ENCODE measurements at places on chromosomes 11 and 22.

DNA sequence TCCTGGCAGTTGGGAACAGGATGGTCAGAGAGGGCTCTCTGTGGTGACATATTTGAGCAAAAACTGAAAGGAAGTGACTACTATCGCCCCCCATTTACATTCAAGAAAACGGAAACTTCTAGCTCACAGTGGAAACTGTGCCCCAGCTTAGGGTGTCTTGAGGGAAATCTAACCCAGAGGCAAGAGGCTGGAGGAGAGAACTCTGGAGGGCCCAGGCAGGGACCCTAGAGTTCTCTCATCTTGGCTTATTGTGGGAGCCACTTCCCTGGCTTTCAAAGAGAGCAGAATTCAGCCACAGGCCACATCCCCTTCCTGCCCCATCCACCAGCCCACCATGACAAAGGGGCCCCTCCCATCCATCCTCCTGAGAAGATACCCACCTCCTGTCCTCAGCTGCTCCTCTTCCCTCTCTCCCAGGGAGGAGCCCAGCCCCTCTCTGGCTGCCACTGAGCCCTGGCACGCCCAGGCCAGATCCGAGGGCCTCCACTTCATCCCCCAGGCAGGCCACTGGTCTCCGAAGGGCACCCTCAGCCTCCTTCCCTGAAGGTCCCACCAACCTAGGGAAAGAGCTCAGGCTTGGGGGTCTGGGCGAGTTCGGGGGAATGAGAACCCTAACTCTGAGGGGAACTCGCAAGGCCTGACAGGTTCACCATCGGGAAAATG is 1.6 kb upstream of the TMPRSS13 start:
- H3K27me3 ChIP-seq, result no peaks in the 10 kb centered on the region
- peaks cover 44% of the 10 kb centered on the region for H3K4me1 ChIP-seq
- H3K36me3 ChIP-seq, result no peaks in the 10 kb centered on the region
- H3K4me3 ChIP-seq, result peak overlapping the region; percentile 73
- DNase-seq, result no peak

- no peak for DNase-seq
- H3K27me3 ChIP-seq, result no peaks in the 10 kb centered on the region
- H3K27ac ChIP-seq, result no peak overlapping the region
- no peaks in the 10 kb centered on the region for H3K36me3 ChIP-seq
- H3K4me1 ChIP-seq, result no peaks in the 10 kb centered on the region
Measured at GRCh38 chr11:103961010-103961409, 75.4 kb upstream of the DDI1 start.

GRCh38 chr11:124762105-124762623 is at the start of gene ESAM:
ESAM (minus strand) TSS chr11:124762290; CDS start chr11:124762154, 136 bp downstream.
- peak within 1 kb of the TSS; percentile 67 for H3K27ac ChIP-seq
- peak within 1 kb of the TSS; percentile 97 for H3K4me3 ChIP-seq
- H3K27me3 ChIP-seq, result peaks cover 44% of the 10 kb centered on the region
- H3K4me1 ChIP-seq, result peaks cover 7% of the 10 kb centered on the region
- DNase-seq, result peak; percentile 63
- H3K36me3 ChIP-seq, result peaks cover 2% of the 10 kb centered on the region

- peaks cover 42% of the 10 kb centered on the region for H3K27me3 ChIP-seq
- no peak for DNase-seq
- peaks cover 17% of the 10 kb centered on the region for H3K4me1 ChIP-seq
- H3K27ac ChIP-seq, result no peak overlapping the region
Measured at GRCh38 chr11:7573193-7573557, 59.4 kb downstream of the PPFIBP2 start.

DNA sequence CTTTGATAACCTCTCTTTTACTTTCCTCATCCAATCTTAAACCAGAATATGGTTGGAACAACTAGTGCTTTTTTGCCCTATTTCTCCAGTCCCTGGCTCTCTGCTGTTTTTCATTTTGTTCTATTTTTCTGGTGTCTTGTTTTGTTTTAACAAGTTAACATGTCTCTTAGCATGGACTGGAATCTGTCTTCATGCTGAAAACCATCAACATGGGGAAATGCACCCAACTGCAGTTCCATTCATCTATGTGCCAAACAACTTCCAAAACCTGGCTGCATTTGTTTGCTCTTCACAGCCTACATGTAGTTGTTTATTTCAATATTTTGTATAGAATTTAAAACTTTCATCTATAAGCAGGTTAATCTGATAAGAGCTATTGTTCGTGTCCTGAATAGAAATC is 46.8 kb upstream of the NOX4 start:
- H3K27ac ChIP-seq, result no peak overlapping the region
- no peaks in the 10 kb centered on the region for H3K4me1 ChIP-seq
- H3K27me3 ChIP-seq, result no peaks in the 10 kb centered on the region
- no peak for DNase-seq
- no peaks in the 10 kb centered on the region for H3K36me3 ChIP-seq

DNA sequence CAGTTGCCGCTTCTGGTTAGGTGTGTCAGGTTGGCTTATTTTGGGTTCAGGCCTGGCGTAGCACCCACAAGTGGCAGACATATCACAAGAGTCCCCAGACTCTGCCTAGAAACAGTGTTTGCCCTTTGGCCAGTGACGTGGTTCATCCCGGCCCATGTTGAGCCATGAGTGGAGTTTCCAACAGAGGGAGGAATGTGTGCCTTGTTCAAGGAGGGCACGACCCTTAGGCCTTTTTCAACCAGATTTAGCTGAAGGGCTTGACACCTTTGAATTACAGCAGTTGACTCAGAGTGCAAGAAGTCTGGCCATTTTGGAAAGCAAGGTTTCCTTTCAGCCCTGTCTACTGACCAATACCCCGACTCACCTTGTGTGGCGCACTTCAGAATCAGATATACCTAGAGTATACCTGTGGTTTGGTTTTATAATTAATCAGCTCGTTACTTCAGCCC is 15.1 kb upstream of the AIFM3 start:
- peaks cover 6% of the 10 kb centered on the region for H3K27me3 ChIP-seq
- H3K4me3 ChIP-seq, result no peak overlapping the region
- no peak overlapping the region for H3K27ac ChIP-seq
- H3K4me1 ChIP-seq, result peaks cover 15% of the 10 kb centered on the region
- no peak for DNase-seq

- H3K4me3 ChIP-seq, result no peak overlapping the region
- DNase-seq, result no peak
- no peaks in the 10 kb centered on the region for H3K36me3 ChIP-seq
Measured at GRCh38 chr11:102914238-102915043, 39.7 kb upstream of the MMP12 start.

GRCh38 chr11:112662554-112662953 is 298.7 kb upstream of the NCAM1 start:
- H3K27me3 ChIP-seq, result peaks cover 3% of the 10 kb centered on the region
- H3K4me3 ChIP-seq, result no peak overlapping the region
- no peak for DNase-seq
- H3K27ac ChIP-seq, result no peak overlapping the region
- H3K4me1 ChIP-seq, result no peaks in the 10 kb centered on the region

- H3K4me3 ChIP-seq, result no peak overlapping the region
- peaks cover 2% of the 10 kb centered on the region for H3K4me1 ChIP-seq
- no peak overlapping the region for H3K27ac ChIP-seq
- H3K27me3 ChIP-seq, result peaks cover 2% of the 10 kb centered on the region
Measured at GRCh38 chr11:67542169-67542568, 18.9 kb upstream of the CABP2 start.

DNA sequence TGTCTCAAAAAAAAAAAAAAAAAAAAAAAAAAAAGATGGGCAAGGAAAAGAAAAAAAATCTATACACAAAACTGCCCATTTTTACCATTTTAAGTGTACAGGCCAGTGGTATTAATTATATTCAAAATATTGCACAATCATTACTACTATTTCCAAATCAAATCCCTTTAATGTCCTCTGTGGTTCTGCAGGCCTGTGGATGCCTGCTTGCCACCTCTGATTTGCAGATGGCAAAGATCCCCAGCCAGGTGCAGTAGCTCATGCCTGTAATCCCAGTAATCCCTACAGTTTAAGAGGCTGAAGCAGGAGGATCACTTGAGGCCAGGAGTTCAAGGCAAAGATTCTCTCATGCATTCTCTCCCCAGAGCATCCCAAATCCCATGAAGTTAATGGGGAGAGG is 20.2 kb downstream of the RFPL1 start:
- H3K4me1 ChIP-seq, result no peaks in the 10 kb centered on the region
- H3K27ac ChIP-seq, result no peak overlapping the region
- no peak overlapping the region for H3K4me3 ChIP-seq
- H3K27me3 ChIP-seq, result no peaks in the 10 kb centered on the region

DNA sequence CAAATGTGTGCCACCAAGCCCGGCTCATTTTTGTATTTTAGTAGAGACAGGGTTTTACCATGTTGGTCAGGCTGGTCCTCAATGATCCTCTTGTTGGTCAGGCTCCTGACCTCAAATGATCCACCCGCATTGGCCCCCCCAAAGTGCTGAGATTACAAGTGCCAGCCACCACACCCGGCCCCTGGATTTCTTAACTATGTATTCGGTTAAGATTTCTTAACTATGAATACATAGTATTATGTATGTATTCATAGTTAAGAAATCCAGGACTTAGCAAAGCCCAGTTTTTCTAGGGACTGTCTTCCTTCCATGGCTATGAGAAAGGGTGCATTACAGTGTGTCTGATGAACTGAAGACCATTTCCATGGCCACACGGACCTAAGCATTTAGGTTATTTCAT is 1.7 kb downstream of the C11orf91 start:
- H3K27ac ChIP-seq, result no peak overlapping the region
- H3K4me3 ChIP-seq, result no peak overlapping the region
- peaks cover 15% of the 10 kb centered on the region for H3K4me1 ChIP-seq

- no peak for DNase-seq
- H3K4me3 ChIP-seq, result no peak overlapping the region
- no peak overlapping the region for H3K27ac ChIP-seq
Measured at GRCh38 chr22:31449506-31449905, 40.1 kb downstream of the EIF4ENIF1 start.

GRCh38 chr11:44729063-44729462 is 2.3 kb downstream of the TSPAN18 start:
- peaks cover 39% of the 10 kb centered on the region for H3K27me3 ChIP-seq
- peak overlapping the region; percentile 78 for H3K4me3 ChIP-seq
- H3K36me3 ChIP-seq, result peaks cover 2% of the 10 kb centered on the region

GRCh38 chr11:13302420-13302958 is 24.9 kb downstream of the BMAL1 start:
- no peak overlapping the region for H3K4me3 ChIP-seq
- H3K27me3 ChIP-seq, result no peaks in the 10 kb centered on the region
- no peak for DNase-seq

GRCh38 chr11:75874684-75875341 is 59.8 kb downstream of the UVRAG start:
- DNase-seq, result no peak
- H3K4me1 ChIP-seq, result peaks cover 24% of the 10 kb centered on the region
- no peaks in the 10 kb centered on the region for H3K36me3 ChIP-seq
- H3K27me3 ChIP-seq, result no peaks in the 10 kb centered on the region

- no peak overlapping the region for H3K4me3 ChIP-seq
- H3K27ac ChIP-seq, result no peak overlapping the region
- H3K27me3 ChIP-seq, result no peaks in the 10 kb centered on the region
- DNase-seq, result no peak
Measured at GRCh38 chr22:46929710-46930204, 167.3 kb downstream of the TBC1D22A start.

DNA sequence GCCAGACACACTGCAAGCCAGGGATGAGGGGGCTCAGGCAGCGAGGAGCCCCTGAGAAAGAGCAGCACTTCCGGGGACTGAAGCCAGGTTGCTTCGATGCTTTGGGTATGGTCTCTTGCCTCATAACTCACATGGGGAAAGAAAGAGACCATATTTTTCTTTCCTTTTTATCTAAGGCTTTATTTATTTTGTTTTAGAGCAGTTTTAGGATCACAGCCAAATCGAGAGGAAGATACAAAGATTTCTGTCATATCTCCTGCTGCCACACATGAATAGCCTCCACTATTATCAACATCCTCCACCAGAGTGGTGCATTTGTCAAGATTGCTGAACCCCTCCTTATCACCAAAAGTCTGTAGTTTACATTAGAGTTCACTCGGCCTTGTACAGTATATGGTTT is 24.3 kb upstream of the ADSL start:
- no peaks in the 10 kb centered on the region for H3K27me3 ChIP-seq
- no peak overlapping the region for H3K4me3 ChIP-seq
- peaks cover 38% of the 10 kb centered on the region for H3K4me1 ChIP-seq

DNA sequence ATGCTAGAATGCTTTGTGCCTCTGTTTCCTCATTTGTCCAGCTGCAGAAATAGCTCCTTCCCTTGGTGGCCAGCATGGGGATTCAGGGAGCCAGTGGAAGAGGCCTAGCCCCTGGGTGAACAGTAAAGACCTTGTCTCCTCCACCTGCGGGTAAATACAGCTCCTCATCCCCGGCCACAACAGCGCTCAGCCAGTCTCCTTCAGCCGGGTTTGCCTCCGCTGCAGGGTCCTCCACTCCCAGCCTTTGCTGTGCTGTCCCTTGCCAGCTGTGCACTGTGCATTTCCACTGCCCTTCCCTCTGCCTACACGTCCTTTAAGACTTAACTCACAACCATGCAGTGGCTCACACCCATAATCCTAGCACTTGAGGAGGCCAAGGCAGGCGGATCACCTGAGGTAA is 1.5 kb upstream of the CDC42EP1 start:
- H3K4me3 ChIP-seq, result no peak overlapping the region
- H3K4me1 ChIP-seq, result peaks cover 2% of the 10 kb centered on the region
- no peaks in the 10 kb centered on the region for H3K36me3 ChIP-seq
- H3K27ac ChIP-seq, result no peak overlapping the region

DNA sequence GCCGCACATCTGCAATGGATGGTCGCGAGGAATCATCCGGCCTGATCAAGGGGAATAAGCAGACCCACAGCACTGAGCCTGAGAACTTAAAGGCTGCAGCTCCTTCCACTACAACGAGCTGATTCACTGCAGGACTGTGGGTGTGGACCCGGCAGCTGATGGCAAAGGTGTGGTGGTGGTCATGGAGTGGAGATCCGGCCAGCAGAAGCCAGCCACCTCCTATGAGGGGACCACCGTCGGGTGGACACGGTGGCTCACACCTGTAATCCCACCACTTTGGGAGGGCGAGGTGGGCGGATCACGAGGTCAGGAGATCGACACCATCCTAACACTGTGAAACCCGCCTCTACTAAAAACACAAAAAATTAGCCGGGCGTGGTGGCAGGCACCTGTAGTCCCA is 66.4 kb downstream of the DGCR2 start:
- no peak overlapping the region for H3K27ac ChIP-seq
- no peak for DNase-seq
- H3K4me3 ChIP-seq, result no peak overlapping the region
- H3K27me3 ChIP-seq, result no peaks in the 10 kb centered on the region
- H3K4me1 ChIP-seq, result peaks cover 1% of the 10 kb centered on the region
